ENCODE measurements at places on chromosomes 16 and 17.

DNA sequence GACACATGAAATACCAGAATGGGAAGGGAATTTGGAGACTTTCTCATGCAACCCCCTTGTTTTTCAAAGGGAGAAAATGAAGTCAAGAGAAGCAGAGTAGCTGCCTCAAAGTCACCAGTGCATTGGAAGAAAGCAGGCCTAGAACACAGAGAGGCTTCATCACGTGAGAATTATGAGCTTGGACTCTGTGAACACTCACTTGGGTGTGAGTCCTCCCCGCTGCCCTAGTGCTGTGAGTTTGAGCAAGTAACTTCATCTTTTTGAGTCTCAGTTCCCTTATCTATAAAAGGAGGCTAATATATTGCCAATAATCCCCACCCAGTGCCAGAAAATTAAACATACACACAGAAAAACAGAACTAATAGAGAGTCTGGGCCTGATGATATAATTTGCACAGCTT, 315.8 kb downstream of the XYLT1 start:
- DNase-seq = no peak

DNA sequence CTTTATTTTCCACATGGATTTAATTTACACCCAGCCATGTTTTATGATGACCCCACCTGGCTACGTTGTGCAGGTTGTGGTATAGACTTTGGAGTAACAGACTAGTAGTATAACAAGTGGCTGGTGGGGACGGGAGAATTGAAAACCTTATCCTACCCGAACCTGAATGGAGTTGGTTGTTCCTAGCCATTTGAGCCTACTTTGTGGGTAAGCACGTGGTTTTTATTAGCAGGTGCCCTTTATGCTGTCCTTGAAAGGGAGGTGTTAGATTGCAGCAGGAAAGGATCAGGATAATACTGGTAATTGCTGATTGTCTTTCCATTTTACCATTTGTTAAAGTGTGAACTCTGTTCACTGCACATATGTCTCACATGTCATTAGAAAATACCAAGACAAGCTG, 31.9 kb upstream of the PHAF1 start:
- DNase-seq = no peak

DNA sequence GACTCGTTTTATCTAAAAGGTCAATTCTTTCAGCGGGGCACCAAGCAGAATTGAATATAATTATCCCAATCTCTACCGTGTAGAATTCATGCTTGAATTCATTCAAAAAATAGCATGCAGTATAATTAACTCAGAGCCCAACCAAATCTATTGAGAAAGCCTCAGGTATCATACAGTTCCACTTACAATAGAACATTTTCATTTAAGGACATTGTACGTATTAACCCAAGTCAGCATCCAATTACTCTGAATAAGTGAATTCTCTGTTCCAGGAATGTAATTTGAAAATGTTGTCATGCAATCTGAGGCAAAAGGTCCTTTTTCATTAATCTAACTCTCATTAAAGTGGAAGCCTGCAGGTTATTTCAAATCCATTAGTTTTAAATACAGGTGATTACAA, 78.5 kb downstream of the SALL1 start:
- no peak for DNase-seq

DNA sequence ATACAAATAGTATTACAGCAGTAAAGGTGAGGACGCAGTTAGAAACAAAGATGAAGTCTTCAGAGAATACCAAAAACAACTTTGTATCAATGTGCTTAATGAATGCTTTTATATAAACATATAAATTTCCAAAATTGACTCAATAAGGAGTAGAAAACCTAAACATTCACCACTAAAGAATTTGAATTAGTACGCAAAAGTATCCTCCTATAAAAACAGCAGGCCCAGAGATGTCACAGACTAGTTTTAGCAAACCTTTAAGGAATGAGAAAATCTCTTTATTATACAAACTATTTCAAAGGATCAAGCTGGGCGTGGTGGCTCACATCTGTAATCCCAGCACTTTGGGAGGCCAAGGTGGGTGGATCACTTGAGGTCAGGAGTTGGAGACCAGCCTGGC, 86.2 kb downstream of the OR1D5 start:
- peak; percentile 7 for DNase-seq

DNA sequence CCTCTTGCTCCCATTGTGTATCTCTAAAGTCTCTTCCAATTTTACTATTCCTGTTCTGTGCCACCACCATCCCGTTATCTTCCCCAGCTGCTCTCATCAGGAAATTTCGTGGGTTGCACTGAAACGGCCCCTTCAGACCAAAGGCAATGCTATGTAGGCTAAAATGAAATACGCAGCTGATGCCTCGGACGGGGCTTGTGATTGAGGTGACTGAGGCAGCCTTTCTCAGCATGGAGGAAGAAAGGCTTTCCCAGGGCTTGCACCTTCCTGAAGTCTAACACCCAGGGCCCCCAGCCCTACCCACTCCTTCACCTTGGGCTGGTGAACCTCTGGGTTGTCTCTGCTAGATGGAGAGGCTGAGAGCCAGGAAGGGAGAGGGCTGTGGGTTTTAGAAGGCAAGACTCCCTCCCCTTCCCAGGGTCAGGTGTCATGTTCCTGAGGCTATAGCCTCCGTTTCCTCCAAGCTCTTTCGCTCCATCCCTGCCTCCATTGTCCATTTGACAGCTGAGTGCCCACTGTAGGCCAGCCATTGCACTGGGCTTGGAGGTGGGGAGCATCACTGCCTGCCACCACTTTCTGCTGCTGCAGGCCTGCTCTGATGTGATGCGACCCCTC, 7.8 kb downstream of the CCDC200 start:
- DNase-seq = no peak

- DNase-seq = no peak
These were observed 6.6 kb downstream of the TSR3 start for GRCh38 chr16:1345087-1345486.

DNA sequence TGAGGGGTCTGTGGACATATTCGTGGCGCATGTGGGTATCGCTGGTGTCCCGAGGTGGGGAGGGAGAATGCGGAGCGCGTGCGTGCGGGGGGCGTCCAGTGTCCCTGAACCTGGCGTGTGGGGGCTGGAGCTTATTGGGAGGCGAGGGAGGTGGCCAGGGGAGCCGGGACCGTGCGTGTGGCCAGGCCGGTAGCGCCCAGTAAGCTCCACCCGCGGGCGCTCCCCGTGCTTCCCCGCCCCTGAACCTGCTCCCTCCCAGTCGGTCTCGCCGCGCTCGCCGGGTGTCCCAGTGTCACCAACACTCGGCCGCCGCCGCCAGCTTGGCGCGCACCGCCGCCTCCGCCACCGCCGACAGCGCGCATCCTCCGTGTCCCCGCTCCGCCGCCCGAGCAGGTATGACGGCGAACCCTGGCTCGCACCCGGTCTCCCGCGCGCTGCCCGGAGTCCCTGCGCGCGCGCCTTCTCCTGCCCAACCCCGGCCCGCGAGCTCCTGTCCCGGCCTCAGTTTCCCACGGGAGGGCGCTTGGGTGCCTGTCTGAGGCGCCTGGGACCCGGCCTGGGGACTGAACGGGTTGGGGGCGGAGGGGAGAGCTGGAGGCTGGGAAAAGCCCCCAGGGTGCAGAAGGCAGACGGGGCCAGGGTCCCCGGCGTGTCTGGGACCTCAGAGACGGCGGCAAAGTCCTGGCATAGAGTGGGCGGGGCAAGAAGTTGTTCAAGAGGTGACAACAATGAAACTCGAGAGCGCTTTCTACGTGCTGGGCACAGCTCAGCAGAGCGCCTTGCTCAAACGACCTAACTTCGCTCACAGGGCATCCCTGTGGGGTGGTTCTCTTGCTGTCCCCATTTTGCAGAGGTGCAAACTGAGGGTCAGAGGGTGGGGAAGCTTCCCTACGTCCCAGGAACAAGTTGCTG, at the start of gene SCNN1B:
TSS of gene SCNN1B (plus strand) at position 258 of the 912 bp plus-strand sequence. CDS start 46,298 bp downstream, outside the sequence.
- DNase-seq = no peak

GRCh38 chr16:85749771-85750145, 1.1 kb downstream of the C16orf74 start:
- DNase-seq = no peak

- no peak for DNase-seq
These were observed 33.0 kb downstream of the IL4R start for GRCh38 chr16:27346819-27347218.

- peak; percentile 73 for DNase-seq
These were observed 4.9 kb upstream of the PGAP6 start for GRCh38 chr16:386641-387156.

GRCh38 chr17:75785016-75785890, 647 bp downstream of the UNK start:
- peak; percentile 91 for DNase-seq
